ENCODE measurements at places on chromosomes 7 and 10. TPM values are rescaled to one million over a fixed set of nuclear protein-coding genes. Genes with fewer than 3 reads are reported as not detected.

GRCh38 chr10:17227367-17228090 is 512 bp upstream of the VIM start:
- DNase-seq = no peak

- no peak for DNase-seq
Measured at GRCh38 chr10:75209921-75210281, 695 bp upstream of the VDAC2 start.

DNA sequence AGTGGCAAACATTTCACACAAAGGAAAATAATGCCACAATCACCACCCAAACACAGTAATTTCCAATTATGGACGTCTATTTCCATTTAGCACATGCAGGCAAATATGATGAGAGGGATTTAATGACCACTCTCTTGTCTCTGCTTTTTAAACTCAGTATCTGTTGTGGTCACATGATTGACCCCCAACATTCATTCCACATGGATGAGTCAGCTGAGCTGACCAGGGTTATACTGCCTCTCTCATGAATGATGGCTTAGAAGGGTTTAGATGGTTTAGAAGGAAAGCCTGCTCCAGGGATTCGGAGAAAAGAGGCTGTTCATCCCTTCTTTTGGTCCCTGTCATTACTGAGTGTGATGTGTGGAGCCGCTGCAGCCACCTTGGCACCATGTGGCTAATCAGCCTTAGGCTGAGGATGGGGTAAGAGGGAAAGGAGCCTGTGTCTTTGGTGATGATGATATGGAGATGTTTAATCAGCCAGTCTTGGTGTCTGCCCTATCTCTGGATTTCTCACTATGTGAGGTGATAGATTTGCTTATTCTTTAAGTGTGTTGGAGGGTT is 38.2 kb upstream of the JAKMIP3 start:
- no peak for DNase-seq

GRCh38 chr7:51229620-51230323 is 86.8 kb downstream of the COBL start:
- no peak for DNase-seq

DNA sequence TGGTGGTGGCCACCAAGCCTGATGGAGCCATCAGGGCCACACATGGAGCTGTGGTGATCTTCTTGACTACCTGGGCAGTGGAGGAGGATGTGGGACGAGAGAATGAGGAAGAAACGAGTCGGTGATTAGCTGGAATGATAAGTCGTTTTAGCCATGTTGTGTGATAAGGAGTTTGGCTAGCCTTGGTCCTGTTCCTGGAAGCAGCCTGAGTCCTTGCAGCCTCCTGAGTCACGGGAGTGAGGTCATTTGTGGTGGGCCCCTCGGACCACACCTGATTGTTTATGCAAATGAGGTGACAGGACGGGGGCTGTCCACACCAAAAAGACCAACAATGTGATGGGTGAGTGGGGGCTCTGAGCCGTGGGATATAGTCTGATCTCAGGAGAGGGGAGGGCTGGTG is 554.4 kb downstream of the PTPRN2 start:
- DNase-seq = no peak

- no peak for DNase-seq
Measured at GRCh38 chr7:85733169-85733915, 546.5 kb upstream of the SEMA3D start.

- DNase-seq = no peak
Measured at GRCh38 chr7:36317276-36317675, 72.4 kb upstream of the ANLN start.

DNA sequence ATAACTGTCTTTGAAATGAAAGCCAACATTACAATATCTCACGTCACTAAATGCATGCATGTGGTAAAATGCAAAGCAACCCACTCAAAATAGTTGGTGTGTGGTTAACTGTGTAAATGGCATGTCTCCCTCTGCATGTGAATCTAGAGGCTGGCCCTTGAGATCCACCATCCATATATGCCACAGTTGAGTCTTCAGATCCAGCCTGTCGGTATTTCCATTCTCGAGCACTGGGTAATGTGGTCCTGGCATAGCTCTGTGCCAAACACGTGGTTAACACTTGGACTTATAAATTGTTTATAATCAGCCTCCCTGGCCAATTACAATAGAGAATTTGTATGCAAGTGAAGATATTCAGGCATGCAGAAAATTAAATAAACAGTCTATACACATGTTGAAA is 90.3 kb downstream of the LYZL1 start:
- no peak for DNase-seq

DNA sequence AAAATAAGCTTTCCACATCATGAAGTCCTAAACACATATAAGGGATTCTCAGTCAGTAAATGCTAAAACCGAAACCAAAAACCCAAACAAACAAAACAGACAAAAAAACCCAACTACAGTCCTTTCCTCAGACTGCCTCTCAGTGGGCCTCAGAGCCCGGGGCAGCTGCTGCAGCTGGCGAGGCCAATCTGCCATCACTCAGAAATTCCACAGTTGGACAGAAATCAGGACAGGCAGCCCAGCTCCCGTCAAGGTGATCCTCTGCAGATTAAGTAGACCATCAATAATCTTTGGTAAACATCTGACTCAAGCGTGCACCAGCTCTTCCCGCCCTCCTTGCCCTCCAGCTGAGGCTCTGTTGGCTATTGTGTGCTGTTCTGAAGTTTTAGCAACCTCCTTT is 142.2 kb downstream of the ATXN7L1 start:
- DNase-seq = no peak

GRCh38 chr10:95440756-95441546 is 120.2 kb downstream of the SORBS1 start:
- no peak for DNase-seq

DNA sequence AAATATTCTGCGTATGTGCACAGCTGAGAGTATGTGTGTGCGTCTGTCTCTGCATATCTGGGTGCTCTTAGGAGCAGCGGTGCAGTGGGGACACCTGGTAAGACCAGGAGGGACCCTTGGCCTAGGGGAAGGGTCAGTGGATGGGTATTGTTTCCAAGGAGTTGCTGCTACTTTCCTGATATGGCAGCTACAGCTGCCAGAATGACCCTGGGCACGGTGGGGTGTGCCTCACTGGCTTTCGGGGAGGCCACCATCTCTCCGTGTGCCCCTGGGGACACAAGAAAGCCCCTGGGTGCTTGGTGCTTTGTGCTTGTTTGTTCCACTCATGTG is 8.6 kb downstream of the PFKFB3 start:
- DNase-seq = no peak

DNA sequence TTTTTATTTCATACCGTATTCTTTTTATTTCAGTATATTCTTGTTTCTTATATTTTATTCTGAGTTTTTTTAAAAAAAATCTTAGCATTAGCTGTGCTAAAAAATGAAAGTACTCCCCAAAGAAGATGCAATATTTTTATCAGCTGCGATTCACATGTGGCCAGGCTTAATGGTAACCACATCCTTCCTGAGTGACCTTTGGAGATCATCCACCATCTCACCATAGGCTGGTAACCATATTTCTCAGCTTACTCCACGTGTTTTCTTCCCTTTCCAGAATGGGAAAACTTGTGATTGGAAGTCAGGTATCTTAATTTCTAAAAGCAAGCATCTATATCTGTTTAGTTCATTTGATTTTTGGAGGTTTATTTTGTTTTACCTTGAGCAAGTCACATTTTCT is 18.8 kb upstream of the LIPM start:
- DNase-seq = no peak

DNA sequence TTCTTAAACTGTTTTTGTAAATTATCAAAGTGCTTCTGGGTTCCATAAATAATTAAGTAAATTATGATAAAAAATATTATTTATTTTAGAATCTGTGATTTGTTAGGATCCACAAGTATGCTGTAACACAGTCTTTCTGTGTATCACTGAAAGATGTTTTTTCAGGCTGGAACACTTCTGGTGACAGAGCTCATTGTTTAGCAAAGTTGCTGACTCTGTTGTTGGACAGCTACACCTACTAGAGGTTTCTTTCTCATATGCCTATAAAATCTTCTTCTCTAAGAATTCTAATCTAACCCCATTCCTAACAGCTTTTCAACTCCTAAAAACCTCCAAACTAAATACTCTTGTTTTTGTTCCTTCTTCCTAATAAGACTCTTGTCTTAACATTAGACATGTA is 176.8 kb downstream of the THSD7A start:
- DNase-seq = no peak

- DNase-seq = no peak
Measured at GRCh38 chr10:73814896-73815718, 3.7 kb upstream of the NDST2 start.

GRCh38 chr7:29811586-29811985 is 5.3 kb downstream of the WIPF3 start:
- DNase-seq = no peak

- DNase-seq = no peak
Measured at GRCh38 chr10:126227762-126228134, 160.5 kb downstream of the ADAM12 start.

DNA sequence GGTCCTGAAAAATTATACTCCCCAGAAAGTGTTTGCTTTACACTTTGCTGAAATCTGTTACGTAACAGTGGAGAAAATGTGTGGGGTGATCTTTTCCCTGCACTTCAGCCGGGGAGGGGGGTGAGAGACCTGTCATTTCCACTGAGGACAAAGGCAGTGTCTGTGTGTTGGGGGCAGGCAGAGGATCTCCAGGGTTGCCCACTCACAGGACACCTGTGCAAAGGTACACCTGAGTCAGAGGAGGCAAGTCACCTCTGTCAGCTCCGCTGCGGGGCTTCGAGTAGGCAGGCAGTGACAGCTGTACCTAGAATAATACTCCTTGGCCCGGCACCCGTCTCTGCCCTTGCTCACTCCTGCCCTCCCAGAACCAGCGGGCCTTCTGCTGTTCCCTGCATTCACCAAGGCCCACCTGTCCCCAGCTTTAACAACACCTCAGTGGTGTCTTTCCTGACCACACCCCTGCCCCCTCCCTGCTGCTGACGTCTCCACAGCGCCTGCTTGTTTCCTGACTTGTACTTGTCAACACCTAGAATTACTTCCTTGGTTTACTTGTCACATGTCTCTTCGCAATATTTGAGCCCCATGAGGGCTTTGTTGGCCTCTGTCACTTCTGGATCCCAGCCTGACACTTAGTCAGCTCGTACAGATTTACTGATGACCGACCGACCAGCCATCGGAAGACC is 159.2 kb downstream of the NEURL1 start:
- DNase-seq = no peak

- no peak for DNase-seq
Measured at GRCh38 chr7:86720306-86720705, 76.6 kb downstream of the GRM3 start.

DNA sequence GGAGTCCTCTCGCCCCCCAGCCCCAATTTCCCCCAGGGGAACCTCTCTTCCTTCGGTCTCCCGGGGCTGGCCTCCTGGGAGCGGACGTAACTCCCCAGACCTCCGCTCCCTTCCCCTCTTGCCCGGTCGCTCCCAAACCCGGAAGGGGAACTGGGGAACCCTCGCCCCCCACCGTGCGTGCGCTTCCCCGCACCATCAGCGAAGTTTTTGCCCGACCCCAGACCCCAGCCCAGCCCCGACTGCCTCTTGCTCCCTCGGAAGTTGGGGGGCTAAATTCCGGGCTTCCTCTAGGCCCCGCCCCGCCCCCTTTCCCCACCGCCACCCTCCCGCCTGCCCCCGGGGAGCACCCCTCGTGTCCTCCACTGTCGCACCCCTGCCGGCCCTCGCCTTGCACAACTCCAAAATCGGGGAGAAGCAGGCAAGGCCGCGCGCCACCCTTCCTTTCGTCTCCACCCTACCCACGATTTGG is 436 bp downstream of the GNB2 start:
- no peak for DNase-seq

DNA sequence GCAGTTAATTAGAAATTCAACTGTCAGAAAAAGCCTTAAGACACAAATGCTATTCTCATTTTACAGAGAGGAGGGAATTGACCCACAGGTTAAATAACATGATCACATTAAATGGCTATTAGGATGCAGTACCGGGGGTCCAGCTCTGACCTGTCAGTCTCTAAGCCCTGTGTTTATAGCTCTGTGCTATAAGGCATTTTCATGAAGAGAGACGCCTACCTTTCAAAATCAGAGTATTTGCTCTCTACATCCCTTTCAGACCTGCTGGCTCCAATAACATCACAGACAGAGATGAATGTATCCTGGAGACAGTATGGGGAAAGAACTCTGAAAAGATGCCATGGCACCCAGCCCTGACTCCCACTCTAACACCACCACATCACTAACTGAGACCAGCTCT is 189.9 kb upstream of the PRSS58 start:
- no peak for DNase-seq

- no peak for DNase-seq
Measured at GRCh38 chr10:120392671-120393079, 64.4 kb upstream of the PLPP4 start.

DNA sequence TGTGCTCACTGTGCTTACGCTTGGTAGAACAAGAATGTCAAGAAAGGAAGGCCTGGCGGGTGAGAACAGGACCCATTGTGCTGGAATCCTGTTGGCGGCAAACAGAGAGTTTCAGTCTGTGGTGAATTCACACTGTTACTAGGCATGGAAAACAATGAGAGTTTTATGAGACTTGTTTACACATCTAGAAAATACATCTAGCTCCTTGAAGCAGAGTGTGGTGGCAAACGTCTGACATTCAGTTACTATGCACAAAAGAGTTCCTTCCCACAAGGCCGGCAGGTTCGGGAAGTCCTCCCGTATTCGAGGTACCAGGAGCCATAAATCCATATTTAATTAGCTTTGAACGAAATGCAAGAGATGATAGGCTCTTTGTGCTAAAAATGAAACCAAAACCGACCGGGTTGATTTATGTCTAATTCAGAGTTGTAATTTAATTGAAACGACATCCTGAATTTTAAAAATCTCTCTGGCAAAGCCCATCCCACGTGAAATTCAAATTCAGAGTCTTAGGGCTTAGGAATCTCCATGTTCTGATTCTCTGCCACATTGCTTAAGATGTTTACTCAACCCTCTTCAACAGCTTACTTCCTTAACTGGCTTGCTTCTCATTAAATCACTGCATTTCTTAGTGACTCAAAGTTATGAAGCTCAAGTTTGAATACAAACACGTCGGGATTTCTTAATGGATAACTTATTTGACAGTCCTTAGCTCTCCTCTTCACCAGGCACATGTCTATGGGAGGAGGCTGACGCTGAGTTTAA is 299.9 kb upstream of the PITRM1 start:
- DNase-seq = no peak

DNA sequence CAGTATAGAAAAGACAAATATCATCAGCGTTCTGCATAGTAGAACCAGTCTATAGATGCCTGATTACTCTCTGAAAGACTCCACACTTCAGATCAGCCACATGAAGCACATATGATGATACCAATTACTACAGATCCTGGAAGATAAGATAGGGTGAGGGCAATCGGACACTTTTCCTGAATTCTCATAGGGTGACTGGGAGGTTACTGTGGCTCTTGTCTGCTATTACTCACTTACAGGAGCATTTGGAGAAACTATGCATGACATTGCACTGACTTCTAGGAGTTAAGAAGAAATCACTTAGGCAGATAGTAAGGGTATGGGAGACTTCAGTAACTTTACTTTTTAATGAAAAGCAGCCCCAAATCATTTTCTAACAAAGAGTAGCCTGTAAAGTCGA is 1140.9 kb downstream of the XPNPEP1 start:
- no peak for DNase-seq

GRCh38 chr7:114047889-114048288 is 129.1 kb upstream of the PPP1R3A start:
- DNase-seq = no peak

The HHEX gene
- total RNA-seq = 1.7 TPM

The CUBN gene
- 2.2 TPM for total RNA-seq

The HOXA3 gene
- 4.0 TPM for total RNA-seq

The HOXA10 gene
- total RNA-seq = 0.56 TPM

The CAPZA2 gene
- total RNA-seq = 115 TPM

The LRRD1 gene
- 0.12 TPM for total RNA-seq

The CHN2 gene
- total RNA-seq = 14.2 TPM

The ZNRF2 gene
- total RNA-seq = 19.7 TPM

The CRHR2 gene
- 0.95 TPM for total RNA-seq

The CTNNA3 gene
- total RNA-seq = 1.2 TPM

The TAX1BP1 gene
- 77.0 TPM for total RNA-seq

The AGMO gene
- total RNA-seq = 21.1 TPM

The CRTAC1 gene
- total RNA-seq = 0.48 TPM
